Activated naive CD8-positive, alpha-beta T cell treated with anti-CD3 and anti-CD28 coated beads, Interleukin-2, amount 50 U/mL, for 16 hours (primary cell): ENCODE measurements at places on chromosomes 13 and 19.

DNA sequence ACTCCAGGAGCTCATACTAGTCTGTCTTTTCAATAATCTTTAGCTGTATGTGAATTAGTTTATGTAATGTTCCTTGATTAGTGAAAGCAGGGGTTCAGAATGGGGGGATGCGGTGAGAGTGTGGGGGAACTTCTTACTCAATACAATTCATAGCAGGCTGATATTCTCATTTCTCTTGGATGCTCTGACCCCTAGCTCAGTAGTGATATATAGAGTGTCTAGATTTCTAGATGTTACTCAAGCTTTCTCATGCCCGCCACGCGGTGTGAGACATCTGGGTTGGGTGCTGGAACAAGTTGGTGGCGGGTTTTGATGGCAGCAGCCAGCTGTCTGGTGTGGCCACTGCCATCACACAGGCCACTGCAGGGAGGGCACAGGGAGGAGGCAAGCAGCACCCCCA is 39.3 kb upstream of the FLT1 start:
- no peak for DNase-seq

DNA sequence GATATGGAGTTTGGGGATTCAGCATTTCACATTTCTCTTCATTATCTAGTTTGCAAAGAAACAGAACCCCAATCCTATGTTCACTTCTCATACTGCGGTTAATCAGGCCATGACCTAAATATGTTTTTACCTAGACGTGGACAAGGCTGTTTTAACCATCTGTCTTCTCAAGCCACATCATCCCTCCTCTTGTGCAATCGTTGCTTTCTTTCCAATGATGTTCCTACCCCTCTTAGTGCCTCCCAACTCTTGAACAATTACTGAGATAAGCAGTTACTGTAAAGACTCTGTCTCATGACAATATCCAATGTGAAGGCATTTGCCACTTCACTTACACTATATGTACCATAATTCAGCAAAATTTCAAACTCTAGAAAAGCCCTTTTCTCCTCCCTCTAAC is 406.2 kb downstream of the LIG4 start:
- no peak for DNase-seq

DNA sequence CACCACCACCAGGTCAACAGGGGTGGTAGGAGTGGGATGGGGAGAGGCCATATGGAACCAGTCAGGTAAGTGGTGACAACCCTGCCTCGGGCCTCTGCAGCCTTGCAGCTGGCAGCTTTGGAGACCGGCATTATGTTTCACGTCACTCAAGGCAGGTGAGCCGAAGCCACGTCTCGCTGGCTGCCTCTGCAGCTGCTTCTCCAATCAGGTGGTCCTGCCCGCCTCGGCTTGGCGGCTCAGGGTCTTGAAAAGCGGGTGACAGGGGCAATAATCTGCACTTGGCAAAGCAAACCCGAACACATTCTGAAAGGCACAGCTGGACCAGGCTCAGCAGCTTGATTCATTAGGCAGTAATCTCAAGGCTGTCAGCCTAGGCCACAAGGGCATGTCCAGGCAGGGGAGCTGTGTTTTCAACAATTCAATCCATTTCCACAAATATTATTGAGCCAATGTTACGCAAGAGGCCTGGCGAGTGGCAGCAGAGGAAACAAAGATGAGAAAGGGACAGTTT is 77.4 kb upstream of the PCDH8 start:
- DNase-seq = no peak

GRCh38 chr19:35787227-35787799 is 11.9 kb downstream of the ARHGAP33 start:
- no peak for DNase-seq

- no peak for DNase-seq
Observed at GRCh38 chr19:50562996-50563395, 5.2 kb downstream of the LRRC4B start.

- no peak for DNase-seq
Observed at GRCh38 chr19:49469828-49470614, 4.0 kb upstream of the FLT3LG start.

DNA sequence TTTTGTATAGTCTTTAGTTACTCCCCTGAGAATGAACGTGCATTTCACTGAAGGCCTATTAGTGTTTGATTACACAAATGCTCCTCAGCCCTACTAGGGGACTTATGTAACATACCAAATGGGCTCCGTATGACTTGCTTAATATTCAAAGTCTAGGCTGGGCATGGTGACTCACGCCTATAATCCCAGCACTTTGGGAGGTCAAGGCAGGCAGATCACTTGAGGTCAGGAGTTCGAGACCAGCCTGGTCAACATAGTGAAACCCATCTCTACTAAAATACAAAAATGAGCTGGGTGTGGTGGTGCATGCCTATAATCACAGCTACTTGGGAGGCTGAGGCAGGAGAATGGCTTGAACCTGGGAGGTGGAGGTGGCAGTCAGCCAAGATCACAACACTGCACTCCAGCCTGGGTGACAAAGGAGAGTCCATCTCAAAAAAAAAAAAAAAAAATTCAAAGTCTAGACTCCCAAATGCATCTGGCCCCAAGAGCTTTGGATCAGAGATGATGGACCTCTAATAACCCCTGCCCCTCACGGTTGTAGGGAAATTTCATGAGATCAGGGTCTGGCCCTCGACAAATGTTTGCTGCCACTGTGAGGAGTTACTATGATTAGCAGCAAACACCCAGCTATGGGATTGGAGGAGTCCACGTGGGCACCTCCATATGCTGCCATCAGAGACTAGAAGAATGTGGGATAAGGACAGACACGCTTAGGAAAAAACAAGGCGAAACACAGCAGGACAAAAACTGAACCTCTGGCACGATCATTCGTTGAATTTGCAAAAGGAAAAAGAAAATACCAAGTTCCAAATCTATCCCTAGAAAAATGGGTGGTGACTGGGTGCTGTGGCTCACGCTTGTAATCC is 4.6 kb downstream of the FBXO17 start:
- DNase-seq = no peak
